ENCODE measurements at places on chromosomes 7 and 10.

DNA sequence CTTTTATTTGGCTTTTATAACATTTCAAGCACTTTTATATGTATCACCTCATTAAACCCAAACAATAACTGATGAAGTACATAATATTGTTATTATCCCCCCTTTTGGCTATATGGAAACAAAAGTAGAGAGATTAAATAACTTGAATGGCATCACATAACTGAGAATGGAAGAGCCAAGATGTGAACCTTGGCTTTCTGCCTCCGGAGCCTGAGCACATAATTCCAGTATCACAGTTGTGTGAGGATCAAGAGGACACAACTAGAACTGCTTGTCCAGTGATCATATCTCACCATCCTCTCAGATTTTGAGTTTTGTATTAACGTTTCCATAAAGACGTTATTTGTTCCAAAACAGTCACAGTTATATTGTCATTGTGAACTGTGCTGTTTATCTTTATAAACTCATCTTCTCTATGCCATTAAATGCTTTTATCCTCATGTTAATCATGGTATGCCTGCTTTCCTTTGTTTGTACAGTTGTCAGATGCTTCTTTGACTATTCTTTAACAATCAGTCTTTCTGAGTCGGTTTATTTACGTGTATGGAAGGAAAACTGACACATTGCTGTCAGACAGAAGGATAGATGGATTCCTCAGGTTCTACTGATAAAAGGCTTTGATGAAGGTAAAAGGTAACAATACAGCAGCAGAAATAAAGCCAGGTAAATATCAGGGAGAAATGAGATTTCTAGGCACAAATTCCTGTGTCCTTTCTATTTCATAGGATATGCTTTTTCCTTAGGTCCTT lies 92.0 kb upstream of the FAM13C start:
- DNase-seq, result no peak

DNA sequence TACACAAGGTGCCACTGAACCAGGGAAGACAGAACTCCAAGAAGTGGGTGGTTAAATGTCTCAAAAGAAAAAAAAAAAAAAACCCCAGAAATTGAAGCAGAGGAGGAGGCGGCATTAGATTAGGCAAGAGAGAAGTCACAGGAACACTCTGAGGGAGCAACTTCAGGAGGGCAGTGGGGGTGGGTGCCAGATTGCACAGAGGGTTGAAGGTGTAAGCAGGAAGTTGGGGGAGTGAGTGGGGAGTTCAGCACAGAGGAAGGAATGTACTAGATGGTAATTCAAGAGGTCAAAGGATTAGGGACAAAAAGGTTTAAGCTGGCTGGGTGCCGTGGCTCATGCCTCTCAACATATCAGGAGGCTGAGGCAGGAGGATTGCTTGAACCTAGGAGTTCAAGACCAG lies 110.0 kb upstream of the PDLIM1 start:
- no peak for DNase-seq

DNA sequence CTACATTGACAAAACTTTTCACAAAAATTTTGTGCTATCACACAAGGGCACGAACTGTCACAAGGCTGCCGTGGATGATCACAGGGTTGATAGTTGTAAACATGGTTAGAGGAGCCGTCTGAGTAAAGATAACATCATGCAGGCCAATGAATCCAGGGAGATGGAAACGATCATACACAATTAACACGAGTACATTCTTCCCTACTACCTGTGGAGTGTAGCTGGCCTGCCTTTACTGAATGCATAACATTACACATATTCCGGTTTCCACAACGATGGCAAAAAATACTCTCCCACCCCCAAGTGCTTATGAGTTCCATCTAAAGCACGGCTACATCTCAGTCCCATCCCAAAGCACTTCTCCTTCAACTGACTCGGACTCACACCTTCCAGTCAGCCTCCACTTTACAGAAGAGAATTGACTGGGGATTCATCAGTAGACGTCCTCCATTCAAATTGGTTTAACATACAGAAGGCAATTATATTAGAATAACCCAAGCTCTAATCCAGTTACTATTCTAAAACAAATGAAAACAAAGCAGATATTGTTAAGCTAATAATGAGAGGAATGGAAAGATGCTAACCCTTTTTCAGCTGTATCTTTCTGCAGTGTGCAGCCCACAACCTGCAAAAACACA lies 69.0 kb downstream of the EZH2 start:
- DNase-seq, result no peak

DNA sequence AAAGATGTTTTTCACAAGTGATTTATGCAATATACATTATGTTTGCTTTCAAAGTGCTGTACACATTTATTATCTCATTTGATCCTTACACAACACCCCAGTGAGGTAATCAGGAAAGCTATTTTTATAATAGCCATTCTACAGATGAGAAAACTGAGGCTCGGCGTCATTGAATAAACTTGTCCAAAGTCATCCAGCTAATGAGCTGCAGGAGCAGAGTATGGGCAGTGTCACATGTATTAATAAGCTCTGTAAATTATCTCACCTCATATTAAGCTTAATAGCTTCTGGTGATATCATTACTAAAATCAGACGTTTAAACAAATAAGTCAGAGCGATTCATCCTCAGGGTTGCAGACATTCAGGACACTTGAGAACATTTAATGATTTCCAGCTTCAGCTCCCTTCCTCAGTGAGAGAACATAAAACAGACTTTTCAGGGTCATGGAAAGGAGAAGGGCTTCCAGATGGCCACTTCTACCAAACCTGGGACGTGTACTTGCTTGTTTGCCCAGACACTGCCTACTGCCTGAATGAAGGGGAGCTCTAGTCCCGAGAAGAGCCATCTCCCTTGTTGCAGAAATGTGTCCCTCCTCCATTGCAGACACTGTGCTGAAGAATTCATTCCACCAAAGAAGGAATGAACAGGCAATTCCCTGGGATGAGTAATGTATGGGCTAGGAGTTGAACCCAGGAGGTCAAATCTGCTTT lies 20.5 kb upstream of the FZD1 start:
- DNase-seq, result no peak

GRCh38 chr7:137791930-137792329 lies 54.8 kb downstream of the DGKI start:
- DNase-seq, result no peak

GRCh38 chr7:140653319-140654108 lies 12.9 kb upstream of the DENND2A start:
- DNase-seq, result no peak

DNA sequence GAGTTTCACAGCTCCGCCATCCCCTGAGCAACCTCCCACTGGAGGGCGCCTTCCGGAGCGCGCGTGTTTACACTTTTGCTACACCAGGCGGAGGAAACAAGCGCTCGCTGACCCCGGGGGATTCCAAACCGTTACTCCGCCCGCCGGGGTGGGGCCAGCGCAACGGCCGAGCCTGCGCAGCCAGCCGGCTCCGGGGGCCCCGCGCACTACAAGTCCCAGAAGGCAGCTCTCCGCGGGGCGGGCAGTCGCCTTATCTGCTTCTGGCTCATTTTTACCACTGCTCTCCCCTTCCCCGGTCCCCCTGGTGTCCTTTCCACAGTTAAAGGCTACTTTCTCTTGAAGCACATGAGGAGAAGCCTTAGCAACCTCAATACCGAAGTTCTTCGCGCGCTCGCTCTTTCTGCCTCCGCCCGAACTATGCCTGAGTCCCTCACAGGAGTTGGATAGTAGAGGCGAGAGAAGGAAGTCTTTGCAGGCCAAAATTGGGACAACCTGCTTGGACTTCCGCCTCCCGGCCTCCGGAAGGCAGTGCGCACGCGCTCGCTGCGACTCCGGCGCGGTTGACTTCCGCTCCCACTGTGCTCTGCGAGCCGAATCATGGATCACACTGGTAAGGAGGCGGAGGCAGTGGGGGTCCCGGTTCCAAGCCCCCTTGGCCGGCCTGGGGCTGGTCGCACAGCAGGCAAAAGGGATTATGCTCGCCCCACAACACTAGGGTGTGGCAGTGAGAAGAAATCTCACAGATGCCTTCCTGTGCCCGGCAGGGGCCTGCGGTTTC lies at the start of gene CBLL1:
TSS of gene CBLL1 (plus strand) at position 576 of the 778 bp plus-strand sequence. CDS start at position 598, 22 bp downstream.
- DNase-seq, result peak; percentile 96

GRCh38 chr7:78226059-78226719 lies 427.6 kb downstream of the PHTF2 start:
- no peak for DNase-seq

- DNase-seq, result no peak
Observed at GRCh38 chr7:25739143-25739542, 412.9 kb upstream of the NFE2L3 start.

- peak; percentile 43 for DNase-seq
Observed at GRCh38 chr7:155352076-155352752, 54.5 kb downstream of the INSIG1 start.

DNA sequence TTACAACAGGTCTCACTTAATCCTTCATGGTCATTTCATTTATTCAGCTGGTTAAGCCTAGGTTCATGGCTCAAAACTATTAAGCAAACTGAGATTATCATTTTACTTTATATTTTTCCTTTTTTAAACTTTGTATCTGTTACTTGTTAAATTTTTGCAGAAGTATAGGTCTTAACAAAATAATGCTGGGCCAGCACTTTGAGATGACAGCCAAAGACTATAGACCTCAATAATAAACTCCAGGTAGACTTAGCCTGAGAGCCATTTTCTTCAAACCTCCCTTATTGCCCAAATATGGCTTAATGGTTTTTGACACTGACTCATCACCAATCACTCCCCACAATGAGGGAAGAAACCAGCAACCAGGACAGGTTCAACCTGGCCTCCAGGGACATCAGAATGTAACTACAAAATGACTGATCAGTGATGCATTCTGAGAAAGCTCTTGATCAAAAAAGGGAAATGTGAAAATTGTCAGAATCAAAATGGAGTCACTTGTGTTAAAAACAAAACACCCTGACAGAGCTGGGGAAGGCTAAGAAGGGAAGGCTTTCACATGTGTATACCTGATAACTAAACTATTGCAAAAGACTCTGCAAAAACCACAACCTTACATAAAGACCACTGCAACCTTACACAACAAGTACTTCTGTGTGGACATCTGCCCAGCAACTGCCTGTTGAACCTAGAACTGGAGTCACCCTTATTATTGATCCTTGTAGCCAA lies 2.1 kb upstream of the CCDC126 start:
- no peak for DNase-seq

DNA sequence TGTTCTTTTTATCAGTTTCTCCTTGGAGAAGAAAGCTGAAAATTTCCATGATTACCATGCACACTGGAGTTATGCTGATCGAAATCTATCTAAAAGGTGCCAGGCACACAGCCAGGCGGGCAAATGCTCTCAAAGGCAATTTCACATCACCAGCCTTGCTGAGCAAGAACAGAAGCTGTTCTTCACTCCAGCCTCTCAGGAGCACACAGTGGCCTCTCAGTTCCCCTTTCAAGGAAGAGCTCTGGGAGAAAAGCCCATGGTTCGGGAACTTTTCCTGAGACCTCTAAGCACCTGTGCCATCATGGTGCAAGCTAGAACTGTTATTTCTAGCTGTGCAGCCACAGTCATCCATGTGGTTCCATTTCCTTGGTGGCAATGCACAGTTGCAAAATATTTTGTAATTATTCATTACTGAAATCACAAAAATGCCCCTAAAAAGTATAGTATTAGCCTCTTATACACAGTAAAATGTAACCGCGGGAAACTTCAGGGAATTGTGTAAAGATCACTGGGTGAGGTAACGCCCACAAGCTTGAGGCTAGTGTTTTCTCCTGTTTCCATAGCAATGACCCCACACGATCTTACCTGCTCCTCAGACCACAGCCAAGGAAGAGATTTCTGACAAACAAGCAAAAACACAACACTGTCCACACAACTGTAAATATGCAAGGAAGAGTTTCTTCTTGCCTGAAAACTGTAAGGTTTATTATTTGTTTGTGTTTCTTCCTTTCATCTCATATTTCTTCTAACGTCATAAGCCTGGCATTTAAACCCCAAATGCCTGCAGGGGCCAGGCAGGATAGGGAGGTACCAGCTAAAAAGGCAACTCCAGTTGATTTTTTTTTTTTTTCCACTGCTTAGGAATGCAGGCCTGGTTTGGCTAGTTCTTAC lies 121.2 kb downstream of the FAM107B start:
- peak; percentile 60 for DNase-seq

- no peak for DNase-seq
Observed at GRCh38 chr10:101718690-101719275, 23.8 kb upstream of the FBXW4 start.

- DNase-seq, result no peak
Observed at GRCh38 chr10:47088656-47089354, 177.6 kb downstream of the PTPN20 start.

GRCh38 chr10:108749042-108749441 lies 1174.3 kb downstream of the XPNPEP1 start:
- no peak for DNase-seq

DNA sequence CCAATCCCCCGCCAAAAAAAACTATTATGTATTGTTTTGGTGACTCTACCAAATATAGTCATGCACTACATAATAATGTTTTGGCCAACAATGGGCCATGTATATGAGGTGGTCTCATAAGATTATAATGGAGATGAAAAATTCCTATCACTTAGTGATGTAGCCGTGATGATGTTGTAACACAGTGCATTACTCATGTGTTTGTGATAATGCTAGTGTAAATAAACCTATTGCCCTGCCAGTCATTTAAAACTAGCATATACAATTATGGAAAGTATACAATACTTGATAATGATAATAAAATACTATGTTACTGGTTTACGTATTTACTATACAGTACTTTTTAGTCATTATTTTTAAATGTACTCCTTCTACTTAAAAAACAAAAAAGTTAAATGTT lies 101.5 kb downstream of the SLC25A40 start:
- no peak for DNase-seq

- no peak for DNase-seq
Observed at GRCh38 chr7:150788474-150789269, 11.5 kb downstream of the TMEM176B start.

- no peak for DNase-seq
Observed at GRCh38 chr10:43336641-43337318, 34.7 kb upstream of the FXYD4 start.

DNA sequence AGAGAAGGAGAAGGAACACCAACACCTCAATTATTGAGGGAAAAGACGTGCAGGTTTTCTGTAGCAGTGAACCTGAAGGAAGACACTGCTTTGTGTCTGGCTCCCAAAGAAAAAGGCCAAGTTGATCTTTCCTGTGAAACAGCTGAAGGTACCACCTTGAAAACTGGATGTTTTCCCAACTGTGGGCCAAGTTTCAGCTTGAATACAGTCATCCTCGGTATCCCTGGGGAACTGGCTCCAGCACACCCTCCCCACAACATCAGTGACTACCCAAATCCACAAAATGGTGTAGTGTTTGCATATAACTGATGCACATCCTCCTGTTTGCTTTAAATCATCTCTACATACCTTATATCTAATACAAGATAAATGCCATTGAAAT lies 297.0 kb upstream of the PITRM1 start:
- no peak for DNase-seq

DNA sequence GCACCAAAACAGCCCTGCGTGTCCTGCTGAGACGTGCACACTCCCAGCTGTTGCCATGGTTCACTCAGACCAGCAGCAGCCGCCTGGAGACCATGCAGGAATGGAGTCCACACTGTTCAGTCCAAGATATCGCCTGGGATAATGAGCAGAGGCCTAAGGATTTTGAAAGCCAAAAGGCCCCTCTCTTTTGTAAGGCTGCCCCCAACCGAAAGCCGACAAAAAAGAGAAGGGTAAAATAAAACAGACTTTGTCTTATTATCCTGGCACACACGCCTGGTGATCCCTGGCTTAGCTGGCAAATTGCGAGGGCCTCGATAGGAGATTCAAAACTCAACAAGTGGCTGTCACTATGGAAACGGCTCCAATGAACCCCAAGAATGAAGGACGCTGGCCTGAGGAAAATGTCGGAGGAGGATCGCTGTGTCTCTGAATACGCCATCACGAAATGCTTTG lies 263.6 kb downstream of the SKIDA1 start:
- no peak for DNase-seq

- DNase-seq, result no peak
Observed at GRCh38 chr10:78782441-78782840, 286.3 kb upstream of the ZMIZ1 start.

GRCh38 chr7:96330193-96330592 lies 8.3 kb upstream of the SLC25A13 start:
- no peak for DNase-seq

Measured in breast epithelium (tissue), 4 donors.